SIG-M5 (cell line): ENCODE measurements at places on chromosomes 1 and 21.

DNA sequence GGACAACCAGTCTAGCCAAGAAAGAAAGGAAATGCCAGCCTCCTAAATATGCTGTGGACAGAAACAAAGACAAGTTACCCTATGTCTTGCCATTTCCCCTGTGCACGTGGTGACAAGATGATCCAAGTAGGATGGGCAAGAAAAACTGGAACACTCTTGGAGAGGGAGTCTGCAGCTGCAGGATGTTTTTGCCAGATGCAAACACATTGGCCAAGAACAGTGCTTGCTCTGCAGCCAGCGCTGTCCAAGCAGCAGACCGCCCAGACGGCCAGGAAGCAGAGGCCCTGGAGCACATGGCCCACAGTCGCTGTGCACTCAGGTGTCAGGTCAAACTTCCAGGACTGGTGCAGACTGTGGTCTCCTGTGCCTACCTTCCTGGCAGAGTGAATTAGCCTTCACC, 189.3 kb downstream of the SLC35F3 start:
- no peak for DNase-seq

DNA sequence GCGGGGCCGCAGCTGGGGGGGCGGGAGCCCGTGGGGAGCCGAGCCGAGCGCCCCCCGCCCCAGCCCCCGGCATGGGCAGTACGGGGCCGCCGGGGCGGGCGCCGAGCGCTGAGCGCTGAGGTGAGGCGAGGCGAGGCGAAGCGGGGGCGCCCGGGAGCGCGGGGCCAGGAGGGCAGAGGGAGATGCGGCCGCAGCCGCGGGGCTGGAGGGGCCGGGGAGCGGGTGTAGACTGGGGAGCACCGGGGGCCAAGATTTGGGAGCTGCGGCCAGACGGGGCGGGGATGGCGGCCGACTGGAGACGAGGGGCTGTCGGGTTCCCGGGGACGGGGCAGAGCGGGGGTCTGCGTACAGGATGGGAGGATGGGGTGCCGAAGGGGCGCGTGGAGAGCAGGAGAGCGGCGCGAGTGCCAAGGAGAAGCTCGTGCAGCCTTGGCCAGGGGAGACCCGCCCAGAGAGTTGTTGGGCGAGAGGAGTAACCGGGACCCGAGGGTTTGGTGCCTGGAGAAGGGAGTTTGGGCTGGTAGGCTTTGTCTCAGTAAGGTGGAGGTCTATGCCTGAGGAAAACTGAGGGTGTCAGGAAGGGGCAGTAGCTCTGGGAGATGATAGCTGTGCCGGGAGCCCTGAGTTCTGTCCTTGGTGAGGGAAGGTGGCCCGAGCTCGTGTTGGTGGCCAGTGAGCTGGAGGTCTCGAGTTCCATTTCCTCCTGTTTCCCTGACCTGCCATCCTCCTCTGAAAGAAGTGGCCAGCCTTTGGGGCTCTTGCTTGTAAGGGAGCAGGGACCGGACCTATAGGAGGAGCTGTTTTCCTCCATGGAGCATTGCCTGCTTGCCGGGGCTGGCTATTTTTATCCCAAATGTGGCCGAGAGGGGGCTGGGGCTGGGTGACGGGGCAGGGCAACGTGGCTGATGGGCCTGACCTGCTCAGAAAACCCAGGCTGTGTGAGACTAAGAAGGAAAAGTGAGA, 539 bp downstream of the ATP8B2 start:
- DNase-seq: no peak

DNA sequence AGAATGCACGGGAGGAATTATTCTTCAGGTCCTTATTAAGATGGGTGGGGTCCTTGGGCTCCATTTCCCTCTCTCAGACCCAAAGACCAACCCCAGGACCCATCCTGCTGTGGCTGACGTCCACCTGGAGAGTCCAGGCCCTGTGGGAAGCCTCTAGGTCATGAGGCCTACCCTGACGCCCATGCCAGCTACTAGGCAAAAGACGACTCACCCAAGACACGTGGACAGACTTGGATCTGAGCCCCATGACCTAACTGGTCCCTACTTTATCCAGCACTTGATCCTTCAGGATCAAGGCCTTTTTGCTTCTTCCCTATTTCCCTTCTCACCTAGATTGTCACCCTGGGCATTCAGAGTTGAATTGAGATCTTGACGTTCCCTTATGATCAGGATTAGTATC, 56.0 kb upstream of the CASZ1 start:
- no peak for DNase-seq

DNA sequence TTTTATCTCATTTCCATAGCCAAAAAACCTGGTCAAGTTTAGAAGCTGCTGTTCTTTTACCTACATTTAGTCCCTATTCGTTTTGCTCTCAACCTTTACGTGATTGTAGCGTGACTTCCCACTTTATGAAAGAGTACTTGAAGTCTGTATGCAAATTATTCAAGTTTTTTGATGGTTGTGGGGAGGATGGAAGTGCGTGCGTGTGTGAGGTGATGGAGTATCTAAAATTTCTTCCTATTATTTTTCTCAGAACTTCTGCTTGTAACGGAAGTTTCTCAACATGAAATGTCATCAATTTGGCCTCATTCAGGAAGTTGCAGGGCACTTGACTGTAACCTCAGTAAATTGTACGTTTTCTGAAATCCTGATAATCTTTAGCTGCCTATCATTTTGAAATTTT, 64.0 kb downstream of the SAMSN1 start:
- DNase-seq: peak; percentile 34

GRCh38 chr21:28737674-28738419, 254.8 kb downstream of the LTN1 start:
- no peak for DNase-seq

GRCh38 chr1:98184856-98185255, 264.0 kb upstream of the DPYD start:
- DNase-seq: no peak
